Fibroblast of villous mesenchyme (primary cell): ENCODE measurements at places on chromosomes 2 and 18.

DNA sequence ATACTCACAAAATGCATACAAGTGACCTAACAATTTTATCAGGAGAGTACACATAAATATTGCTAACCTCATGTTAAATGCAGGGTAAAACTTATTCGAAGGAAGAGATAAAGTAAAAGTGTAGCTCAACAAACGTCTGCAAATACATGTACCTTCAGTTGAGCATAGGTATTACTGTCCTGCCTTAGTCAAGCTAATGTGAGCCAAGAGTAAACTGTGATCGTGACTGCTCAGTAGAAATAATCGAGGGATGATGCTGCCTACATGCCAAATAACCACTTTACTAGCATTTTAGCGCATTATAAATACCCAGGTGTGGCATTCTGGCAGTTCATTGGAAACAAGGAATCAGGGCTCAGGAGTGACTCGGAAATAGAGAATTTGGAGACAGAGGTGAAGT, 779.5 kb downstream of the SOCS6 start:
- no peak for DNase-seq

DNA sequence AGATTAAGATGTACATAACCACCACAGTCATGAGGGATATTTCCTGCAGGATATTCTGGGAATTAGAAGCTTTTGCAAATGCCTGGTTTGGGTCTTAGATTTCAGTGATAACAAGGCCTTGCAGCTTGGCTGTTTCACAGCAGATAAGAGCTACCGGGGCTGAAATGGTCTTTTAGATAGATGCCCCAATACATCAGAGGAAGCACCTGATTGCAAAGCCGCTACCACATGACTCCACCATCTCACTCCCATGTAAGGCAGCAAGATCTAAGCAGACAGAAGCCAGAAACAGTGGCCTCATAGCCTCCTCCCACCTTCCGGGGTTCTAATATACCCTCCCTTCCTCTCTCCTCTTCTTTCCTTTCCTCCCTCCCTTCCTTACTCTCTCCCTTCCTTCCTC, 31.1 kb upstream of the EPG5 start:
- no peak for DNase-seq

- DNase-seq: no peak
Measured at GRCh38 chr2:75646090-75646582, 447 bp upstream of the MRPL19 start.

- peak; percentile 22 for DNase-seq
Measured at GRCh38 chr18:11387880-11388279, 221.5 kb upstream of the SLC35G4 start.

DNA sequence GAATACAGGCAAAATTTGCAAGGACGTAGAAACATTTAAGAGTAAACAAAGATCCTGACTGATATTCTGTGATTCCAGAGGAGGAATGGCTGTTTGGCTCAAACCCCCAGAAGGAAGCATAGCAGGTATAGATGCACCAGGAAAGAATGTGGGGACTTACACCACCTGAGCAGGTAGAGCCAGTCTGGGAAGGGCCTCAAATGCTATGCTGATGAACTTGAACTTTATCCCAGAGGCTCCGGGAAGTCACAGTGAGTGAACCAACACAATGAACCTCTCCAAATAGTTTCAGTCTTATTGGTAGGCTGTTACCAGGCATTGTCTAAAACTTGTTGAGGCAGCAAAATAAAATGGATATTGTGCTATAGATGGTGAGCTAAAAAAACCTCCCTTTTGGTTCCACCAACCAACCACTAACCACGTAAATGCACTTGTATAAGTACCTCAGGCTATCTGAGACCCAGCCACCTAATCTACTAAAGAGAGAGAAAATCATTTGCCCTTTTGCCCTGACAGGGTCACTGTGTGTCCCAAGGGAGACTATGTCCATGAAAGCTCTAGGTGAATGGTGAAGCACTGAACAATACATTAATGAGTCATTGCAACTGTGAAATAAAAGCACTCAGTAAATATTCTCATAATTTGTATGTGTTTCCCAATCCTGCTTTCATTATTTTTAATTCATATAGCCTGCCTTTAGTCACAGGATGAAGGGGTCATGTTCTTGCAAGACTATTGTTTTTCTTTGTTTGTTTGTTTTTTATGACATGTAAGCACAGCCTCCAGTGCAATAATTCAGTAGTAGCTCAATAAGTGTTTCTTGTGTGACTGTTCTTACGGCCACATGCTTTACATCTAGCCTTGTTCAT, 911.6 kb downstream of the EPHA4 start:
- peak; percentile 2 for DNase-seq

DNA sequence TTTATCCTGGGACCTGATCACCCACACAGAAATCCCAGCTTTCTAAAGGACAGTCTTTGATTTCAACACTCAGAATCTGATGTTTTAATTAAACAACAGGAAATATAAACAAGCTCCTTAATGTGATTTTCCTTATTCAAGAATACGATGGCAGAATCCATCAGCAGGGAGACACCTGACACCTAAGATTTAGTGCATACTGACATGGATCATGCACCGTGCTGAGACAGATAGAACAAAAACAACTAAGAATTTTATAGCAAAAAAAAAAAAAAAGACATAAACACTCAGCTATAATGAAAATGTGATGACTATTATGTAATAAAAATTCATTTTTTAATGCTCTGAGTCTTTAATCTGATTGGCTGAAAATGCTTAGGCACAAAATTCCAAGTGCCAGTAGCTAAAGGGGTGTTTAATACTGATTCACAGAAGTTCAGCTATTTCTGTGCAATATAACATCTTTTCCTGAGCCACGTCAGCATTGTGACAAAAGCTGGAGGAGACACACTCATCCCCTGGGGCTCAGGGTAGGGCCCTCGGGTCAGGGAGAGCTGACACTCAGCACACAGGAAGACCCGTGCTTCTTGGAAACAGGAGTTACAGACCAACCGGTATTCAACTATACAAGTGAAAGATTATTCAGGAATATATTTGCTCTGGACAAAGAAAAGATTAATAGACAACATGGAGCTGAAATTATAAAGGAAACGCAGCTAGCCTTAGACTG, 247.4 kb downstream of the FBXO15 start:
- DNase-seq: no peak

GRCh38 chr2:180411661-180412060, 404.6 kb upstream of the CWC22 start:
- DNase-seq: no peak

GRCh38 chr2:174524527-174524926, 37.7 kb upstream of the GPR155 start:
- no peak for DNase-seq

- no peak for DNase-seq
Measured at GRCh38 chr2:158120664-158121641, 19.3 kb downstream of the UPP2 start.

GRCh38 chr18:40326985-40327384, 1628.0 kb upstream of the PIK3C3 start:
- no peak for DNase-seq

DNA sequence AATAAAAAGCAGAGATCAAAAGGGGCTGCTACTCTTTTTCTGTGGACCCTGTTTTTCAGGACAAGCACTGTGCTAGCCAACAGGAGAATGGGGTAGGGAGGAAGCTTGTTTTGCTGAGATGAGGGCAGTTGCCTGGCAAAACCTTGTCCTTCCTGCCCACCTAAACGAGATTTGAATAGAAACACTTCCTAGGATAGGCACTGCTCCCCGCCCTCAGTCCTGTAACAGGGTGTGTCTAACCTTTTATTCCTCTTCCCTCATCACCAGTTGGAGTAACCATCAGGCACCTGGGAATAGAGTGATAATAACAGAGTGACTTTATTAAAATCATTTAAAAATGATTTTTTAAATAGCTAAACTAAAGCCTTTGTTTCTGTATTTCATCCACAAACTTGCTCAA, 368.8 kb downstream of the LNPK start:
- no peak for DNase-seq
